ENCODE measurements at places on chromosomes 5 and 9.

GRCh38 chr5:176894298-176894697, 4.8 kb downstream of the HK3 start:
- no peak for DNase-seq

DNA sequence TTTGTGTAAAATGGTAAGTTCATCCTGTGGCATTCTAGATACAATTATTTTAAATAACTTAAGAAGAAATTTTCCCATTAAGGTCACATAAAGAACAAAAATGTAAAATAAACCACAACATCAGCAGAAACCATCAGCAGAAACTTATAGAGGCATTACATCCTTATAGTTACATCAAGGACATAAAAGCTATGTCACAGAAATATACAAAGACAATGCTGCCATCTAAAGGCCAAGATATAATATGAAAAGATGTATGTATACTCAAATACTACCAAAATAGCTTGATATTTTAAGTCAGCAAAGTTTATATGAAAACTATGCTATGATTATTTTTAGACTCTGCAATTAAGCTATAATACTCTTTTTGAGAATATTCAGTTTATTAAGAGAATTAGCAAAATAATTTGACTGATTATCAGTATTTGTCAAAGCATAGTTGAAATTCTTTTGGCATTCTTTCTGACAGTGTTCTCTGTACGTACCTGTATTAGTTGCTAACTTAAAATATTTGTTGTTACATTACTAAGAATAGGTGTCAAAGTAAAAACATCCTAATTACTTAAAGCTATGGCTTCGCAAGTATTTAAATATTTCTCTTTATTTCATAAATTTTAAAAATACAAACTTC, 36.2 kb downstream of the FBXL17 start:
- no peak for DNase-seq

DNA sequence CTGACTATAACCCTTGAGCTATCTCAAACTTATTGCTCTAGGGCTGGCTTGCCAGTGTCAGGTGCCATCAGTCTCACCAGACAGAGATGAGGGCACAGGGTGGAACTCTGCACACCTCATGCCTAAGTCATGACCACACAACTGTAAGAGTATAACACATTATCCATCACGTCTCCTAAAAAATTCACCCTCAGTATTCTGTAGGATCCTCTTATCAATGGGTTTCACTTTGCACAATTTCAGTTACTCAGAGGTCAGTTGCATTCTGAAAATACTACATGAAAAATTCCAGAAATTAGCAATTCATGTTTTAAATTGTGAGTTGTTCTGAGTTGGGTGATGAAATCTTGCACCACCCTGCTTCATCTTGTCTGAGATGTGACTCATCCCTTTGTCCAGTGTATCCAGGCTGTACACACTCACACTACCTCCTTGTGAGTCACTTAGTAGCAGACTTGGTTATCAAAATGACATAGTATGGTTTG, 690.9 kb upstream of the CDH18 start:
- DNase-seq = no peak

DNA sequence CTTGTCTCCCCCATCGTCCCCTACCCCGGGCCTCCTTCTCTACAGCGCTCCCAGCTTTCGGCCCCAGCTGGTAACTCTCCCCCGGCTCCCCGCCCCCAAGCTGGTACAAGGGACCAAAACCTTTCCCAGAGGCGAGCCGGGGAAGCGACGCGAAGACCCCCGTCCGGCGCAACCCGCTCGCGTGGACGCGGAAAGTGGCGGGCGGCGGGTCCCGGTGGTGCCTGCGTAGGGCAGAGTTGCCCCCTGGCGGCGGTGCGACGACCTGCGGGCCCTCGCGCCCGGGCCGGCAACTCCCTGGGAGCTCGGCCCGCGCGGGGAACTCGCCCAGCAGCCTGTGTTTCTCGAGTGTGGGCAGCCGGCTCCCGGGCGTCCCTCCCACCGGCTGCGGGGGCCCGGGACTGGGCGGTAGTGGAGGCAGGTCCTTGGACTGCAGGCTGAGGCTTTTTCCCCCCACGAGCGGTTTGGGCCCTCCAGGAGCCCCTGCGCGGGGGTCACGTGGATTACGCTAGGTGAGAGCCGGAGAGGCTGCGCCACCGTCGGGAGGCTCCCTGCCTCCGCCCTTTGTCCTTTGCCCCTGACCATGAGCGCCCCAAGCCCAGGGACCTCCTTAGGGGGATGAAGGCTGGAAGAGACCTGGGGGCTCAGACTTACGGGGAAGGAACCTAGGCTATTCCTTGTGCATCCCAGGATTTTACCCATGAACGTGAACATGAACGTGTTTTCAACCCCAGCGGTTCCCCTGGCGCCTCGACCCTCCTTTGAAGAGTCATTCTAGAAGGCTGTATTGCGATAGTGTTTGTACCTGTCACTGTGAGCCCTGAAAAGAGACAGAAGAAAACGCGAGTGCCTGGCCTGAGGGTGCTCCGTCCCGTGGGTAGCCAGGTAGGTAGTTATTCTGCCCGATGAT, 2.9 kb upstream of the FOXD1 start:
- DNase-seq = no peak

DNA sequence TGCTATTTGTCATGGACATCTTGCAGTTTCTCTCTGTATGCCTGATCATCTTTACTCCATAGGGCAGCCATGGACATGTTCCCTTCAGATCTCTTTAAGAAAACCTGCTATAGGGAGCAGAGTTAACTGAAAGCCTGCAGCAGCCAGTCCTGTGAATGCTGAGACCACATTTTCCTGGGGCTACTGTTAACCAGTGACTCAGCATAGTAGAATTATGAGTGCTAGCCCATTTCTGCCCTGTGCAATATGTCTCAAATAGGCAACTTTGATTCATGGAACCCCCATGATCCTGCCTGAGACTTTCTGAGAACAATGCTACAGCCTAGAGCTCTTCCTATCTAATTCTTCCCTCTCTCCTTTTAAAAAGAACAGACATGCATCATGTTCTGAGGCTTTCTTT, 624.2 kb downstream of the CHSY3 start:
- no peak for DNase-seq

DNA sequence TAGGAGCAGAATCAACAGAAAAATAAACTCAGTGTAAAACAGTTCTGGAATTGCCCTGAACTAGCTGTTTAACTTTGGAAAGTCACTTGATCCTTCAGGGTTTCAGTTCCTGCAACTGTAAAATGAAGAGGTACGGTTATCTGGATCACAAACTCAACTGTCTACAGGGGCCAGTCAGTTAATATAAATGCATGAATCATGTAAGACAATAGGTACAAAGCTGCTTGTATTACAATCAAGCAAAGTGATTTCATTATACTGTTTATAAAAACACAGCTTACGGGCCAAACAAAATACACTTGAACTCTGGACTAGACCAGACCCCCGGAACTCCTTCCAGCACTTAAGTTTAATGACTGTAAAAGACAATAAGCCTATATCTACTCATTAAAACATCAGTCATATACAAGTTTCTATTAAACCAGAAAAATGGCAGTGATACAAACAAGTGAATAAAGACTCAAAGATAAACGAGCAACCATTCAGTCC, 73.0 kb downstream of the MRPS27 start:
- DNase-seq = no peak

GRCh38 chr5:82513738-82514137, 235.6 kb upstream of the RPS23 start:
- no peak for DNase-seq

- DNase-seq = no peak
Measured at GRCh38 chr5:59769832-59770231, 123.7 kb downstream of the PDE4D start.

DNA sequence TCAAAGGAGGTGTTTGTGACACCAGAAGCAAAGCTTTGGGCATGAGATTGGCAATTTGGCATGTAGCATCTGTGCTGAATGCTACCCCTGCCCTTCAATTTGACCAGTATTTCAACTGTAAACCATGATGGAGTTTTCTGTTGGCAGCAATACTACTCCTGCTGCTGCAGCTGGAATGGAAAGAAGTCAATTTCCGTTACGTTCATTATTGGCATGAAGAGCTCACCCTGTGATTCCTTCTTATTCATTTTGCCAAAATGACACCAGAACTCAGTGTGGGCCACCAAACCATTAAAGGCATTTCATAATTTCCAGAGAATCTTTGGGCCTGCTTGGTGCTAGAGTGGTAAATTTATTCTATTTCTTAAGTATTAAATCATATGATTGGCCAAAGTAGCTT, 433.1 kb upstream of the DMAC1 start:
- DNase-seq = no peak

DNA sequence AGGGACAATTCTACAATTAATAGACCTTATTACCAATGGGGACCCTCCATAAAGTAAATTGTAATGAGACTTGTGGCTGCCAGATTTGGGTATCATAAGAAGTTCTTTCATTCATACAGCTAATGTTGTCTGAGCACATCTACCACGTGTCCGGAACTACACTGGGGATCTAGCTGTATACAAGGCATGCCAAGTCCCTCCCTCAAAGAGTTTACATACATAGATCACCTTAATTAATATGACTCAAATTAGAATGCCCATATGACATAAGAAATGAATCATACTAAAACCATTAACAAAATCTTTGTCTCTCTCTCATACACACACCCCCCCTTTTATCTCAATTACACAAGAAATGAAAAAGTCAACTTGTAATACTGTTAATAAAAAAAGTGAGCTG, 18.0 kb upstream of the NR4A3 start:
- no peak for DNase-seq

GRCh38 chr5:98179791-98180755, 593.4 kb upstream of the RGMB start:
- no peak for DNase-seq

- no peak for DNase-seq
Measured at GRCh38 chr9:1759771-1760300, 255.3 kb upstream of the SMARCA2 start.

DNA sequence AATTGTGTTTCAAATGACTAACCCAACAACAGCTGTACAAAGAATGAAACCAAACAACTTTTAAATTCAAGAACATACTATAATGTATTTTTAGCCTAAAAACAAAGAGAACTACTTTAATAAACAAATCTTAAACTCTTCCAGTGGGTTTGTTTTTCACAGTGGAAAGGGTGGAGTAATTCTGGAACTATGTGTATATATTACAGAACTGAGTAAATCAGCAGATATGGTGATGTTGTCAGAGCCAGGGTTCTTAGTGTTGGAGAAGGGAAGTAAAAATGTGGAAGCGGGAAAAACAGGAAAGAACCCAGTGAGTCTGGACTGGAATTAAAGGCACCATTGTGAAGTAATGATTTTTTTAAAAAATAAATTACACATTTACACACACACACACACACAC, 144.9 kb downstream of the CDK5RAP2 start:
- DNase-seq = no peak

GRCh38 chr5:148352696-148353095, 17.3 kb downstream of the SPINK9 start:
- no peak for DNase-seq

- no peak for DNase-seq
Measured at GRCh38 chr5:1364211-1364610, 19.3 kb upstream of the CLPTM1L start.

GRCh38 chr5:147113967-147114366, 120.9 kb upstream of the STK32A start:
- no peak for DNase-seq

DNA sequence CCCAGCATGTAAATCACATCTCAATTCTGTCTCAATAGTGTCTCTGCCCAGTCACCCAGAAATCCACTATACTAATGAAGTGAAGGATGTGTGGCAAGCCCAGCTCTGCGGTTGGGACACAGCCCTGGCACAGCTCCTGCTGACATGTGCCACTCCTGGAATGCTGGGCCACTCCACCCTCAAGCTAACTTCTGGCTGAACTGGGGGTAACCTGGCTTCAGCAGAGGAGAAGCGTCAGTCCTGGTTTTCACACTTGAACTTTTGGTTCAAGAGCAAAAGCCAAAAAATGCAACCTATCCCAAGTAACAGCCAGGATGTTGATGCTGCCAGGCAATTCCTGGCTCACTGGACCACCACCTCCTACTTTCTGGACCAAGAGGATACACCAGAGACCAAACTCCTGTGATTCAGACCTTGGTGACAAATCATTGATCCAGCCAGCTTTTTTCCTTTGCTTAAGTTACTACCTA, 86.4 kb downstream of the ARRDC3 start:
- DNase-seq = no peak

GRCh38 chr9:22405869-22406659, 40.6 kb upstream of the DMRTA1 start:
- DNase-seq = no peak

DNA sequence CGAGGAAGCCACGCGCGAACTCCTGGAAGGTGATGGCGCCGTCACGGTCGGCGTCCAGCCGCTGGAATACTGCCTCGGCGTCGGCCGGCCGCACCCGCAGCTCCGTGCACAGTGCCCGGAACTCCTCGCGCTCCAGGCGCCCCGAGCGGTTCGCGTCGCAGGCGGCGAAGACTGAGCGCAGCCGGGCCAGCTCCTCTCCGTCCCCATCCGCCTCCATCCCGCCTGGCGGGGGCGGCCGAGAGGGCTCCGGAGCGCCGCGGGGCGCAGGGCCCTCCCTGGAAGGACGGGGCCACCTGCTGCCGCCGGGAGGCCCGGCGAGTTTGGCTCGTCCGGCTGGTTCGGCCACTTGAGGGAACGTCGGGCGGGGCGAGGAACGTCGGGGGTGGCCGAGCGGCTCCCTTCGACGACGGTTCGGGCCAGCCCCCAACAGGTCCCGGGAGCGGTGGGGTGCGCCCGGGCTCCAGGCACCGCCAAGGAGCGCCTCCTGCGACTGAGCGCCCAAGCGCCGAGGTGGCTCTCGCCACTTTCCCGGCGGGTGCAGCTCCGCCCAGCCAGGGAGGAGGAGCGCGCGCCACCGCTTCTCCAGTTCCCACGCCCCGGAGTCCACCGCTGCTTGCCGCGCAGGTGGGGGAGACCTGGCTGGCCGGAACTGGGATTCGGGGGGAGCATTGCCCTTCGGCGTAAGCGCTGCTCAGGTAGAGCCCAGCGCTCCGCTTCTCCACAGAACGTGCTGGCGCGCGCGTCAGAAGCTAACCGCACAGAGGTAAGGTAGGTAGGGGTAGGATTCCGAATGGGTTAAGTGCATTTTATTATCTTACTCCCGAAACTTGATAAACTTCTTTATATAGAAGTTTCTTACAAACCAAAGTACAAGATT, at the start of gene RASEF:
RASEF (minus strand) TSS at position 492 of the 877 bp plus-strand sequence; CDS start at position 217, 275 bp downstream.
- DNase-seq = no peak
